ENCODE measurements at places on chromosomes 5 and 9. TPM values are rescaled to one million over a fixed set of nuclear protein-coding genes. Genes with fewer than 3 reads are reported as not detected.

GRCh38 chr5:24059006-24059405 is 551.6 kb downstream of the PRDM9 start:
- DNase-seq = no peak

GRCh38 chr5:164672931-164673694 is 1167.7 kb downstream of the MAT2B start:
- no peak for DNase-seq

DNA sequence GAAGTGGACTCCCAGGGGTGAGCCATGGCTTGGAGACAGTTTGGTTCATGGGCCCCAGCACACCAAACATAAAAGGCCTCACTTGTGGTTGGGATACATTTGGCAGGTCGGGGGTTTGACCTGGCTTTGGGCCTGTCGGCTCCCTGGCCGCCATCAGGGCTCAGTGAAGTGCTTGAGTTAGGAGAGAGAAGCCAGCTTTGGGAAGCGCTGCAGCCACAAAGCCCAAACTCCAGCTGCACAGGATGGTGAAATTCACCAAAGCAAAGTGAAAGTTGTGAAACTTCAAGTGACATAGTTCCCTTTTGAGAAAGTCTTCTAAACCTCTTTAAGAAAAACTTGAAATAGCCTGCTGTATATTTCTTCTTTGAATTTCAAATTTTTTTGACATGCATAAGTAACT is 27.5 kb downstream of the SLC46A2 start:
- DNase-seq = no peak

DNA sequence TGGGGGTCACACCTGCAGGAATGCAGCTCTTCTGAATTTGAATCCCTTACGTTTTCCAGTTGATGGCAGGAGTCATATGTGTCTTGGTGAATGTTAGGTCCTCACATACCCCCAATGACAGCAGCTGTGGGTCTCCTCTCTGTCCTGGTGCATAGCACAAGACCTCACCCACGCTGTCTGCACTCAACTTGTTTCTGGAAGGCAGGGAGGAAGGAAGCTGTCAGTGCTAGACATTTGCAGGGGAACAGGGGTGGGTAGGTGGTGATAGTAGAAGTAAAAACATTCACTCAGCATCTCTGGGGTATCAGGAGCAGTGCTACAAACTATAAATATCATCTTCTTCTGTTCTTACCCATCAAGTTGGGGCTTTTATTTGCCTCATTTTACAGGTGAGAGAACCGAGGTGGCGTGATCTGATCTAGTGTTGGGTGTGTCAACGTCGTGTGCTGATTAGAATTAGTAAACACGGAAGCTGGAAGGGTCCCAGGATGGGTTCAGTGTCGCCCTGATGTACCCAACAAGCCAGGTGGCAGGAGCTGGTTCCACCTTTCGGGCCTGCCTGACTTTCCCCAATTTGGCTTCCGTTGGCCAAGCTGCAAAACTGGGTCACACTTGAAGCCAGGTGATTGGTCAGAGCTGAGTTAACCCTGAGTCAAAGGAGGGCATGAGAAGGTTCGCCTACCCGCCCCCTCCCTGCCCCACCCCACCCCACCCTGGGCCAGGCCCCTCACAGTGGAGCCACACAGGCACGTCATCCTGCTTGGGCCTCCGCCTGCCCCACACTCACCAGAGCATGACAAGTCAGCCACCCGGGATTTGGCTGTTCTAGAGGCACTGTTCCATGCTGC is 15.8 kb downstream of the ERGIC1 start:
- DNase-seq = no peak

- no peak for DNase-seq
Measured at GRCh38 chr9:125850763-125851162, 103.6 kb downstream of the PBX3 start.

DNA sequence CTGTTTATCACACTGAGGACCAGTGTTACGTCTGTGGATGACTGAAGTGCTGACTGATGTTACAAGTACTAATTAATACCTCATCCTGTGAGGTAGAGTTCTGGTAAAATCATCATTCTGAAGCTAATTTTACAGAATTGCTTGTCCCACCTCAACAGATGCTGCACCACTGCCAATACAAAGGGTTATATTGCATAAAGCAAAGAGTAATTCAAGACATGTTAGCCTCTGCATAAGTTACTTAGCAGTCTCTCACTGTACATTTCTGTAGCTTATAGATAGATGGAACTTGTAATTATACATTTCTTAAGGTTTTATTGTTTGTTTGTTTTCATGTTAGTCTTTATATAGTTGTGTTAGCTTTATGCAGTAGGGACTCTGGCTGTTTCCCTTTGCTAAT is 513.6 kb downstream of the ANXA1 start:
- DNase-seq = no peak

DNA sequence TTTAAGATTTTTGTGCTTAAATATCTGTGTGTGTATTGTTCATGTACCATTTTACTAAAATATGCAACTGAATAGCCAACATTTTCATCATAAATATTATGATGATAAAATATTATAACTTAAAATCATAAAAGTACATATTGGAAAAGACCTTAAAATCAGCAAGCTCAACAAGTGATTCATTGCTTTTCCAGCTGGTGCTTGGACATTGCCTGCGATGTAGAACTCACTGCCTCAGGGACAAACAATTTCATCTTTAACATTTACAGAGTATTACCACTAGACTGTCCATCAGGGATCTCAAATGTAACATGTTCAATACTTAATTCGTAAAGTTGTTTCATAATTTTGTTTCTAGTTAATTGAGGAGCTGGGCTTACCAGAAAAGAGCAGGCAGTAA is 17.5 kb upstream of the SMARCA2 start:
- no peak for DNase-seq

DNA sequence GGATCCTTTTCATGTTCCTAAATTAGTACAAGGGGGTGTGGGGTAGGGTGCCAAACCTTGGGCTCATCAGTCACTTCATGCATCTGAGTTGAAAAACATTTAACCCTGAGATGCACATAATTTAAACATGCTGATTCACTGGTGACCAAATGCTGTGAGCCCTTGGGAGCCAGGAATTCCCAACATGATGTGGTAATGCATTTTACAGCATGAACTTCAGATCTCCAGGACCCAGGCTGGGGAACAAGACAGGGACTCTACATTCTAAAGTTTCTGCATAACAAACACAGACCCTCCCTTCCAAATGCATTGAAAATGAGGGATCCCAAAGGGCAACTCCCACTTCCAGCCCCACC is 322.2 kb downstream of the NDUFS4 start:
- DNase-seq = no peak

GRCh38 chr5:4855036-4855435 is 285.1 kb upstream of the ADAMTS16 start:
- DNase-seq = no peak

GRCh38 chr5:145680169-145680568 is 155.0 kb downstream of the PRELID2 start:
- no peak for DNase-seq

- no peak for DNase-seq
Measured at GRCh38 chr5:133792024-133792423, 176.4 kb downstream of the C5orf15 start.

DRD1 gene
- not detected for total RNA-seq

GPX8 gene
- not detected for total RNA-seq

C8G gene
- total RNA-seq = 3.6 TPM

HTR1A gene
- total RNA-seq = not detected

C9orf50 gene
- not detected for total RNA-seq

HEMGN gene
- 4.3 TPM for total RNA-seq
